GM20000 (cell line): ENCODE measurements at places on chromosomes 11 and 22.

DNA sequence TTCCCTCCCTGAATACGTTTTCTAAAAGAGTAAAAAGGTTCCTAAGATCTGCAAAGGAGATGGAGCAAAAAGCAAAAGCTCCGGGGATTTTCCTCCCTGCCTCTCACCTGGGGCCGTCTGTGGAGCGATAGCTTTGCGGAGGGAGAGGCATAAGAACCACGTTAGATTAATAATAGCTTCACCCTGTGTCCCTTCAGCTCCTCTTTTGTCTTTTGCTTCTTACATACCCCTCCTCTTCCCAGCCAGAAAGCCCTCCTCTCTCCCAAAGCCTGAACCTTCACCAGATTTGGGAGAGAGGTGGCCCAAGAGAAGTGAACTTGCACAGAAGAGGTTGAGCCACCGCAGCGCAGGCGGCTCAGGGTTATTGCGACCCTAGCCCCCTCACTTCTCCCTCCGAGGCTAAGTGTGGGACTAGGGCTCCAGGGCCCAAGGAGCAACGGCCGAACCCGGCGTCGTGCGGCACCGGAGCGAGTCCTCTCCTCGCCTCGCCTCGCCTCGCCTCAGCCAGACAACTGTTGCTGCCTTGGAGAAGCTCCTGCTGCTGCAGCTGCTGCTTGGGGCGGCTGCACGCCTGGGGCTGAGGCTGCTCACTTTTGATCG, 97.6 kb upstream of the HSD17B12 start:
- DNase-seq, result no peak

- no peak for DNase-seq
Measured at GRCh38 chr11:10982704-10983510, 125.1 kb upstream of the ZBED5 start.

- no peak for DNase-seq
Measured at GRCh38 chr11:43987384-43988039, 45.1 kb downstream of the C11orf96 start.

DNA sequence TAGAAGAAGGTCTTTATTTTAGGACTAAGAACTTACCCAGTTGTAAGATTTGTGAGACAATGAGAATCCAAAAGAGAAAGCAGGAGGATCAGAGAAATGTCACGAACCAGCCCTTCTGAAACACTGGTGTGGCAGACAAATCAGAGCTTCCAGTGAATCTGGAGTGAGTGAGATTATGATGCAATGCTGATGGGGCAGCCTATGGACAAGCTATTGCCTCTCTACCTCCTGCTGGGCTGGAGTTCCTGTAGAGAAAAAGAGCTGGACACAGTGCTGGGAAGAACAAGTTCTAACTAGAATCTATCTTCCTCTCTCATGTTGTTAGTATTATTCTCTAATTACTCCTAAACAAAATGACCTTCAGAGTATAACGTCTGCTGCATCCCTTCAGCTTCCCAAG, 12.0 kb upstream of the ANO3 start:
- DNase-seq, result no peak

- no peak for DNase-seq
Measured at GRCh38 chr11:37026326-37026725, 428.3 kb upstream of the RAG2 start.
